Left renal pelvis (tissue), 4 donors: ENCODE measurements at places on chromosomes 7 and 10. TPM values are rescaled to one million over a fixed set of nuclear protein-coding genes. Genes with fewer than 3 reads are reported as not detected.

DNA sequence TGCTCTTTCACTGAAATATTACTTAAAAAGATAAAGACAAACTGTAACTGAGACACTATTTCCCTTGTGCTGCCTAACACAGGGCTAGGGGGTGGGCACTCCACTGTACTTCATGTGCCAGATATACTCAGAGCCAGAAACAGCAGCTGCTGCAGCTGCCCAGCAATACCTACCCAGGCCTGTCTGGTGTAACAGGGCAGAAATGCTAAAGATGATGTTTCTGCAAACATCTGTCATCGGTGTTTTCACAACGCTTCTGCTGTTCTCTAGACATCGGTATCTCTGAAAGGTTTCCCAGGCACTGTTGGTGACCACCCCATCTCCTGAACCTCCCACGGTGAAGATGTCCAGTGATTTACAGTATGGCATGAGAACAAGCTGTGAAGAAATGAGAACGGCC is 42.7 kb downstream of the LAMB1 start:
- DNase-seq = no peak

The NKX2-3 gene
- polyA plus RNA-seq = not detected

DNA sequence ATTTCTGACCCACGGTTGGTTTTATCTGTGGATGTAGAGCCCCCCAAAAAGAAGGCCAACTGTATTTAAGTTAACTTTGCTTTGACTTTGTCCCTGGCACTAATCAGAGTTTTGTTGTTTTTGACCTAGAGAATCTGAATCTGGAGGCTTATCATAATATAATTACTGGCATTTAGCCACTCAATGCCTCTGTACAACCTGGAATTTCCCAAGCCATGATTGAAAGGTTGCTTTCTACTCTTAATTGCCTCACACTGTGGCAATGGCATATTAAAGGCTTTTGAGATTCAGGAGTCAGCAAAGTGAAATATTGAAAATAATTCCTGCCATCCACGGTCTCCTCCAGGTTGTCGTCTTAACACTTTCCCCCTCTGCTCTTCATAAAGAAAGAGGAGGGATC is 205.2 kb upstream of the GHITM start:
- DNase-seq = no peak

DNA sequence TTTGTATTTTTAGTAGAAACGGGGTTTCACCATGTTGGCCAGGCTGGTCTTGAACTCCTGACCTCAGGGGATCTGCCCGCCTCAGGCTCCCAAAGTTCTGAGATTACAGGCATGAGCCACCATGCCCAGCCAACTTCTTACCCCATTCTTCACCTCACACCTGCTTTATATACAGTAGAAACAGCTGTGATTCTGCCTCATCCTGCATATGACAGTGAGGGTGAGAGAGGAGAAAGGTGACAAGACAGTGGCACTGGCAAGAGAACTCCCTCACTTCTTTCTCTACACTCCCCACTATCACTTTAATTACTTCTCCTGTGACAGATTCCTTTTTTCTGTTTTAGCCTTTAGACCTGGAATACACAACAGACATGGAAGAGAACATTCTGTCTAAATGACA is 61.8 kb upstream of the CAPZA2 start:
- DNase-seq = no peak

The FAM131B gene
- polyA plus RNA-seq = 4.9 TPM

DNA sequence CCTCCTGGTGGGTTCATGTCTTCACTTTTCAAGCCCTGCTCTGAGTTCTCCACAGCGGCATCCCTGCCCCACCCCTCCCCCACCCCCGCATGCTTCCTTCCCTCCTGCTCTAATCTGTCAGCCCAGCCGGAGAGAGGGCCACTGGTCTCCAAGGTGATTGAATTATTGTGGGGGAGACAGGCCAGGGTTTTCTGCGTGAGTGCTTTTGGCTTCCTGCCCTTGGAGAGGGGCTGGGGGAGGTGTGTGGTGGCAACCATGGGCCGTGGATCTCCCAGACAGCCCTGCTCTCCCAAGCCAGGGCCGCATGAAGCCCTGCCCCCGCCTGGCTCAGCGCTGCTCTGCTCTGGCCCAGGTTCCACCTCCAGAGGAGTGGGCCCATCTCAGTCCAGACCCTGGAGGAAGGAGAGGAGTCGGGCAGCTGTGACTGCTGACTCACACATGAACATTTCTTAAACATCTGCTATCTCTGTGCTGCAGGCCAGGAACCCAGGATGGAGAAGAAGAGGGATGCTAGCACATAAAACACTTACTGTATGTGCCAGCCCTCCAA is 109.9 kb downstream of the ZMIZ1 start:
- DNase-seq = no peak

DNA sequence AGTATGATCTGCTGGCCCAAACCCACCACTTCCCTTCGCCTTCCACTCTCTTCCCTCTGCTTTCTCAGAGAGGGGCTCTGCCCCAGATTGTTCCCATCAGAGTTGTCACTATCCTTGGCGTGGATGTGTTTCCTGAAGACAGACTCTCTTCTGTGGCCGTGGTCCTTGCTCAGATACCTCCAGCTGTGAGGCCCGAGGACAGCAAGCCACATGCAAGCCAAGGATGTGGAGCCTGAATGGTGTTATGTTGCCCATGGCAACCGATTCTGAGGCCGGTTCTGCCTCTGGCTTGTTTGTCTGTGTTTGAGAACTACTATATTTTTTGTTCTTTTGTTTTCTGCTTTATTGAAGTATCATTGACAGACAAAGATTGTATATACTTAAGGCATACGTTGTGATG is 247.4 kb upstream of the PODXL start:
- no peak for DNase-seq

The GDF2 gene
- not detected for polyA plus RNA-seq

- DNase-seq = no peak
Observed at GRCh38 chr10:129967579-129968019, 3.5 kb upstream of the EBF3 start.

- peak; percentile 31 for DNase-seq
Observed at GRCh38 chr7:7565746-7566650, 686 bp upstream of the MIOS start.

GRCh38 chr7:17638727-17639126 is 301.6 kb downstream of the SNX13 start:
- no peak for DNase-seq

The DHX32 gene
- polyA plus RNA-seq = 22.0 TPM

GRCh38 chr10:86365346-86366032 is 1.1 kb downstream of the GRID1 start:
- DNase-seq = no peak

DNA sequence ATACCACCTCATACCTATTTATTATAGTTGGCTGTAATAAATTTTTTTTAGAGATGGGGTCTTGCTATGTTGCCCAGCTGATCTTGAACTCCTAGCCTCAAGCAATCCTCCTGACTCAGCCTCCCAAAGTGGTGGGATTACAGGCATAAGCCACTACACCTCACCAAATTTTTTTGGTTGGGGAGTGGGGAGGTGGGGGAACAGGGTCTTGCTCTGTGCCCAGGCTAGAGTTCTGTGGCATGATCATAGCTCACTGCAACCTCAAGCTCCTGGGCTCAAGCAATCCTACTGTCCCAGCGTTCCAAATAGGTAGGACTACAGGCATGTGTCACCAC is 3.9 kb upstream of the OGDH start:
- DNase-seq = no peak

DNA sequence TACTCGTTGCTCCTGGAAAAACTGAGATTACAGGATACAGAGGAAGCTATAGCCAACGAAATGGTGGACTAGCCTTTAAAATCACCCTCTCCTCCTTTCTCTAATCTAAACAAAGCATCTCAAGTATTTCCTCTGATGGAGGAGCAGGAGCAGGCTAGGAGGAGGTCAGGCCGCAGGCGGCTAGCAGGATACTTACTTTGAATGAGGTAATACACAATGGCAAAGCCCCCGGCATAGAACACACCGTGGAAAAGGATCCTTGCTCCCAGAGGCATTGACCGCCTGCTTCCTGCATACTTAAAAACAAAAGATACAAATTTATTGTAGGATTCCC is 64.4 kb downstream of the STK17A start:
- no peak for DNase-seq

The TAS2R41 gene
- polyA plus RNA-seq = not detected

DNA sequence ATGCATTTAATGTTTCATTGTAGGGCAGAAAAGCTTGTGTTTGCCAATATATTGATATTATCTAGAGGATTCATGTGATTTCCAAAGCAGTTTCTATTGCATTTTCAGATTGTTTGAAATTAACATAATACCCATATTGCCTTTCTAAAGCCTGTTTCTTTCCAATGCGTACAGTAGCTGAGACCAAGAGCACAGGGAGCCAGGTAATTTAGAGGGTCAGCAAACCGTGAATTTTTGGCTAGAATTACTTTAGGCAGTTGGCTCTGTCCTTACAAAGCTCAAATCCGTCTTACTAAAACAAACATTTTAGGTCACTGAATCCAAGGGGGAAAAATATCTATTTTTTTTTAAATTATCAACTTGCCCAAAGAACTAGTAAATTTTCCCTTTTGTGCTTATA is 604.9 kb upstream of the ADARB2 start:
- no peak for DNase-seq

DNA sequence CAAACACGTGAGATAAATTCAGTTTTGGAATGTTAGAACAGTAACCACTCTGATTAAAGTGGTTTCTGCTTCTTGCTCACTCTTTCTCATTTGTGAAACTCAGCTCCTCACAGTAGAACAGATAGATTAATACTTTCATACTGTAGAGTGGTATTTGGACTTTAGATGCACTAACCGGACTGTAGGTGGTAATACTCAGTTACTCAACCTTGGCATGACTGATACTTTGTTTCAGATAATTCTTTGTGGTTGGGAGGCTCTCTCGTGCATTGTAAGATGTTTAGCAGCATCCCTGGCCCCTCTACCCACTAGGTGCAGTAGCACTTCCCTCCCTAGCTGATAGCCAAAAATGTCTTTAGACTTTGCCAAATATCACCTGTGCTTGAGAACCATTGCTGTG is 37.6 kb downstream of the MCU start:
- no peak for DNase-seq

The PILRA gene
- polyA plus RNA-seq = 4.1 TPM

GRCh38 chr10:6141296-6142151 is 52.7 kb downstream of the RBM17 start:
- DNase-seq = no peak

The CARD11 gene
- 1.0 TPM for polyA plus RNA-seq

GRCh38 chr7:39091774-39092173 is 114.1 kb downstream of the POU6F2 start:
- no peak for DNase-seq

DNA sequence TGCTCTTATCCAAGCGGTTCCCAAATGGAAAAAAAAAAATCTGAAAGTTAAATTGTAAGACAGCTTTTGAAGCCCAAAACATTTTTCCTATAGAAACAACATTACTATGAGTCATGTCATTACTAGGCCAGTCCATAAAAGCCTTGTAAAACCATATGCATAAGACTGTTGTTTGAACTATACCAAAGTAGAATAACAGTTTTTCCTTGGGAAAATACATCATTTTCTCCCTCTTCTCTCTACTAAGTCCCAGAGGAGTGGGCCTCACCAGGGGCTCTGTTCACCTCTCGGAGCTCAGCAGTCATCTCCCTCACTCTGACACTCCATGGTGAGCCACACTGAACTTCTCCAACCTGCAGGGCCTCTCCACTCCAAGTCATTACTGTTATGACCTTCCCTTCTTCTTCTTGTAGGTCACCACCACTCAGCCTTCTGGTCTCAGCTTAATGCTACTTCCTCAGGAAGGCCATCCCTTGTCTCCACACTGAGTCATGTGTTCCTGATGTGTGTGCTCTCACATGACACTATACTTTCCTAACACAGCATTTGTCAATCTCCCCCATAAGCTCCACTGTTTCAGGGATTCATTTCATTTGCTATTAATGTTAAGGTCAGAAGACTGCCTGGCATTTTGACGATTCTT is 32.5 kb downstream of the ZNF438 start:
- no peak for DNase-seq

DNA sequence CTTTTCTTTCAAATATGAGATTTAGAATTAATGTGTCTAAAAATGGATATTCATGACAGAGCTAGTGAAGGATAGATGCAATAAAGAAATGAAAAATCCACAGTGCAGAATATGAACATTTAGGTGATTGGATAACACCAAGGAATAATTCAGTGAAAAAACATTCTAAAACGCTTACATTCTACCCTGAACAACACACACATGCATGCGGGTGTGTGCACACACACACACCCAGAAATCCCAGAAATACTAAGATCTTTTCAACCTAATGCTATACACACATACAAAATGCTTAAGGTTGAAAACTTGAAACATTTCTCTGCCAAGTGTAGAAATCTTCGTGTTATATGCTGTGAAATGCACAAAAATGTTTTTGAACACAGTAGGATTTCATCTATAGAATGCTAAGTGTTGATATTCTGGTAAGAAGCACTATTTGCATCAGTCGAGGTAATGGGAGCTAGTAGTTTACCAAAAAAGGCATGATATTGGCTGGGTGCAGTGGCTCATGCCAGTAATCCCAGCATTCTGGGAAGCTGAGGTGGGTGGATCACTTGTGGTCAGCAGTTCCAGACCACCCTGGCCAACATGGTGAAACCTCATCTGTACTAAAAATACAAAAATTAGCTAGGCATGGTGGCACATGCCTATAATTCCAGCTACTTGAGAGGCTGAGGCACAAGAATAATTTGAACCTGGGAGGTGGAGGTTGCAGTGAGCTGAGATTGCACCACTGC is 600.6 kb downstream of the PHTF2 start:
- no peak for DNase-seq

- peak; percentile 39 for DNase-seq
Observed at GRCh38 chr10:317271-317769, 182.1 kb downstream of the ZMYND11 start.

- DNase-seq = no peak
Observed at GRCh38 chr7:144452064-144452463, 48.6 kb upstream of the NOBOX start.

- no peak for DNase-seq
Observed at GRCh38 chr7:3520206-3520605, 219.2 kb downstream of the SDK1 start.

The GPR141 gene
- 0.33 TPM for polyA plus RNA-seq

DNA sequence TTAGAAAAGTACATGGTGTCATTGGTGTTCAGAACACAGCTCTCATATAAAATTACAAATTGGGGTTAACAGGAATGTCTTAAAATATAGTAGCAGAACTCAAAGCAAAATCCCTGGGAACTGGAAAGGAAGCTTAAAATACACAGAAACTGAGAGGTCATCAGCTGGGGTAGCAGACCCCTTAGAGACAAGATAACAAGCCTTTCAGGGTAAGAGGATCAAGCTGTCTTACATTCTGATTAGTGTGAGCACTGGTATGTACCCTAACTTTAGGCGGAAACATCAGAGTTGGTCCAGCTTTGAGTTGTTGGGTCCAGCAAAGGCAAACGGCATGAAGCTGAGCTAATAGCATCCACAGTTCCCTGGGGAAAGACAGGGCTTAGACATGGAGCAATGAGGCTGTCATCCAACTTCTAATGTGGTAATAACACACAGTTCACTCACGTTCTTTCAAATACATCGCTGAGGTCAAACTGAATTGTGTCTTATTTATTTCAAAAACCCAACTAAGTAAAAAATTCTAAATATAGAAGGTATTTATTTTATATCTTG is 32.6 kb downstream of the ARHGAP21 start:
- DNase-seq = no peak

GRCh38 chr10:106917452-106918055 is 247.0 kb downstream of the SORCS1 start:
- no peak for DNase-seq

The BMS1 gene
- polyA plus RNA-seq = 18.3 TPM

GRCh38 chr10:98252464-98252863 is 15.5 kb downstream of the LOXL4 start:
- no peak for DNase-seq
